Mesothelial cell of epicardium (in vitro differentiated cells): ENCODE measurements at places on chromosomes 6 and 20. TPM values are rescaled to one million over a fixed set of nuclear protein-coding genes. Genes with fewer than 3 reads are reported as not detected.

DNA sequence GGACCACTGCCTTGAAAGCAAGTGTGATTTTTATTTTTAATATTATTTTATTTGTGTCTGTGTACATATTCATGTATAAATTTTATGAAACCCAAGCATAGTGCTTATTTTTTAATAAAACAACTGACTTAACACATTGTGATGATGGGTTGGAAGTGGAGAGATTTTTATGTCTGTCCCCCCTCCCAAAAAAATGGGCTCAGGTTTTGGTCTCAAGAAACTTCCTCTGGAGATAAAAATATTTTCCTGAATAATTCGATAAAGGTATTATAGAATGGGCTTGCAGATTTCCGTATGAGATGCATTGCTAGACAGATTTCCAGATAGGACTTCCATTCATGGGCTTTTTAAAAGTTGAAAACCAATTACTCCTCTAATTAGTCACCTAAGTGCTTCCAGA is 2.7 kb downstream of the FOXQ1 start:
- no peak for DNase-seq

DNA sequence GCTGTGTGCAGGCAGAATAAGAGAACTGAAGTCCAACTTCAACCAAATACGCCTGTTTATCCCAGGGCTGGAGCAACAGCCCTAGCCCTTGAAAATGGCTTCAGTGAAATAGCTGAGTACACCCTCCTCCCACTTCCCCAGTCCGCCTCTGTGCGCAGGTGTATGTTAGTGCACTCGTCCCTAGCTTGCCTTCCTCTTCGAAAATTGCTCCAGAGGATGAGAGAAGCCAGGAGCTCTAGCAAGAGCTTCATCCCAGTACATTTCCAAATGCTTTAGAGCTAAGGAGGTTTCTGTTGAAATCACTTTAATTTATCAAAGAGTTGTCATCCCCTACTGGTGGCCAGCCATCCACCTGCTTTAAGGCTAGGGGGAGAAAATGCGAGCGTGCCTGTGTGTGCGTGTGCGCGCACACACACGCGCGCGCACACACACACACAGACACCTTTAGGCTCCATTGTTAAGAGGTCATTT is 5.4 kb upstream of the POU3F2 start:
- DNase-seq = no peak

DNA sequence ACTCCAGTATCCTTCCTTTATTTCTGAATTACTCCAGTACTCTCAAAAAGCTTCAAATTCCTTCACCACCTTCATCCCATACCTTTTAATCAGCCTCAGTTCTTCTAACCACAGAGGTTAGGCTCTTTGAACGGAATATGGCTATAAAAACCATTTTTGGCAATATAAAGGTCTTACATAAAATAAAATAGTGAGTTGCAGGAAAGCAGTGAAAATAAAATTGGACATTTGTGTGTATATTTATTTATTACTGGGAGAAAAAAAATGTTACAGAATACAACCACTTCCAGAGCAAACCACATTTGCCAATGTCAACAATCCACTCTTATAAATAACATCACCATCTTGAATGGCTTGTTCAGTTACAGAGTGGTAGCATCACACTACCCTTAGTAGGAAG is 7.7 kb downstream of the HDDC2 start:
- no peak for DNase-seq

- DNase-seq = no peak
Measured at GRCh38 chr6:85494547-85495536, 45.0 kb downstream of the NT5E start.

Gene DEFB132
- not detected in 3 replicates for total RNA-seq

Gene FOXS1
- total RNA-seq = 1.9 to 2.5 TPM (median 2.1 TPM) in 3 replicates

DNA sequence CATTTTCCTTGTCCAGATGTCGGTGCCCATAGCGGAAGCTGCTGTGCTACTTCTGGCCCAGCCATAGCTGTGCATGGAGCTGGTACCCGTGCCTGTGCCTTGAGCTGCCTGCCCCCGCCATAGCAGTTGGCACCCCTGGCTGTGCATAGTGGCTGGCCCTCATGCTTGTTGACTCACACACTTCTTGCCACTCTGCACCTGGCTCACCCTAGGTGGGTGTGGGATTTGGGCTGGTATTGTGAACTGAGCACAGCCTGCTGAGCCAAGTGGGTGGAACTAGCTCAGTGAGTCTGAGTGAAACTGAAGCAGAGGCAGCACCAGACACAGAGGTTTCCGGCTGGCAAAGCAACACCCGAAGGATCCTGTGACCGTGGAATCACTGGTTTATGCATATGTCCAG is 689.5 kb upstream of the EYS start:
- DNase-seq = no peak

DNA sequence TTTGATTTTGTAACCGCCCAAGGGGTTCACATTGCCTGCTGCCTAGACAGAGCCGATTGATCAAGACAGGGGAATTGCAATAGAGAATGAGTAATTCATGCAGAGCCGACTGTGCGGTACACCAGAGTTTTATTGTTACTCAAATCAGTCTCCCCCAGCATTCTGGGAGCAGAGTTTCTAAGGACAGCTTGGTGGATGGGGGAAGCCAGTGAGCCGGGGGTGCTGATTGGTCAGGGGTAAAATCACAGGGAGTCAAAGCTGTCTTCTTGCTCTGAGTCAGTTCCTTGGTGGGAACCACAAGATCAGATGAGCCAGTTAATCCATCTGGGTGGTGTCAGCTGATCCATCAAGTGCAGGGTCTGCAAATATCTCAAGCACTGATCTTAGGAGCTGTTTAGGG is 60.0 kb upstream of the EZR start:
- no peak for DNase-seq
